ENCODE measurements at places on chromosomes 7 and 10.
A peak's percentile ranks its signal among the peaks of the same experiment; 100 is the strongest.

DNA sequence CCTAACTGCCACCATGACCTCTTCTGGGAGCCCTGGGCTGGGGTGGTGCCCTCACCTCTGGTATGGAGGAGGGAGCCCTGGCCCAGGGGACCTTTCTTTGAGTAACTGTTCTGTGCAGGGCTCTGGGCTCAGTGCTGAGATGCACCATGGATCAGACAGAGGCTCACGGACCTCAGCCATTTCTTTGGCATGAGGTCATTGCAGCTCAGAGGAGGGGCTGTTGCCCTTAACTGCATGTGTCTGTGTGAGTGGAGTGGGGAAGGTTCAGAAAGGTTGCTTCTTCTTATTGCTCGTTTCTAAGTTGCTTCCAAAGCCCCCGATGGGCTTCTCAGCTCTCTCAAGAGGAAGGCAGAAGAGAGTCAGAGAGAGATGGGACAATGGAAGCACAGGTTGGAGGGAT is 233.9 kb downstream of the RPS24 start:
- DNase-seq = no peak

DNA sequence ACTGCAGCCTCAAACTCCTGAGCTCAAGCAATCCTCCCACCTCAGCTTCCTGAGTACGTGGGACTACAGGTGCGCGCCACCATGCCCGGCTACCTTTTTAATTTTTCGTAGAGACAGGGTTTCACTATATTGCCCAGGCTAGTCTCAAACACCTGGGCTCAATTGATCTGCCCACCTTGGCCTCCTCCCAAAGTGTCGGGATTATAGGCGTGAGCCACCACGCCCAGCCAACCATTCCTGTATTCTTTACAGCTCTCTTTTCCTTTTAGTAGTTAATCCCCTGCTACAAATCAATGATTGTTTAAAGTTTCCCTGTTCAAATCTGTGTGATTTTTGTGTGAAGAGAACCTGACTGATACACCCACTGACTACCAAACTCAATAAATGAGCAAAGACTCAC is 75.4 kb upstream of the SVIL start:
- DNase-seq = no peak

- no peak for DNase-seq
These were observed 1.2 kb upstream of the TMEM243 start for GRCh38 chr7:87220734-87221215.

- no peak for DNase-seq
These were observed 5.8 kb upstream of the SLC13A4 start for GRCh38 chr7:135733603-135734342.

DNA sequence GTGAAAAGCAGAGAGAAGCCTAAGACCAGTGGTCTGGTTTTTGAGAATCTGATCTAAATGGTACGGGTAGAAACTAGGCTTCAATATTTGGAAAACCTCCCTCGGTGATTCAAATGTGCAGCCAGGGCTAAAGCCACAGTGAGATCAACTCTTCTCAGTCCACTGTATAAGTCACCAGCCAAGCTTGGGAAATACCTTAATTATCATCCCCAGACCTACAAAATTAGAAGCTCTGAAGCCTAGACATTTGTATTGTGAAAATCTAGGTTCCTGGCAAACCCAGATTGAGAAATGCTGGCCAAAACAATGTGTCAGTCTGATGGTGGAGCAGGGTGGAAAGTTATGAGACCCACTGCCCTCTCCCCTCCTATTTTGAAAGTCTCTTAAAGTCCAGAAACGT is 131.7 kb downstream of the DGKI start:
- no peak for DNase-seq

DNA sequence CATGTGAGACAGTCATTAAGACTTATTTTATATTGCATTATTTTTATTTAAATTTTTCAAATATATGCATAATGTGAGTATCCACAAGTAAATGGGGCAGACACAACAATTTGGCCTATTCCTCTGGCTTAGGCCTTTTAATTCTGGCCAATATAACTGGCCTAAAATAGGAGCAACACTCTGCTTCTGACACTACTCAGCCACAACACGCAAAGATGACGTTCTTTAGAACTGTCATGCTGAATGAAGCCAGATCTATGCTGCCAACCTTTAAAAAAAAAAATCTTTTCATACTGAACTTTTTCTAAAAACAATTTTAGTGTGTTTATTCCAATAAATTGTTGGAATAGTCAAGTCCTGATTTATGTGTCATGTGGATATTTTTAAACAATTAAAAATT is 355.0 kb upstream of the BMPER start:
- DNase-seq = no peak

DNA sequence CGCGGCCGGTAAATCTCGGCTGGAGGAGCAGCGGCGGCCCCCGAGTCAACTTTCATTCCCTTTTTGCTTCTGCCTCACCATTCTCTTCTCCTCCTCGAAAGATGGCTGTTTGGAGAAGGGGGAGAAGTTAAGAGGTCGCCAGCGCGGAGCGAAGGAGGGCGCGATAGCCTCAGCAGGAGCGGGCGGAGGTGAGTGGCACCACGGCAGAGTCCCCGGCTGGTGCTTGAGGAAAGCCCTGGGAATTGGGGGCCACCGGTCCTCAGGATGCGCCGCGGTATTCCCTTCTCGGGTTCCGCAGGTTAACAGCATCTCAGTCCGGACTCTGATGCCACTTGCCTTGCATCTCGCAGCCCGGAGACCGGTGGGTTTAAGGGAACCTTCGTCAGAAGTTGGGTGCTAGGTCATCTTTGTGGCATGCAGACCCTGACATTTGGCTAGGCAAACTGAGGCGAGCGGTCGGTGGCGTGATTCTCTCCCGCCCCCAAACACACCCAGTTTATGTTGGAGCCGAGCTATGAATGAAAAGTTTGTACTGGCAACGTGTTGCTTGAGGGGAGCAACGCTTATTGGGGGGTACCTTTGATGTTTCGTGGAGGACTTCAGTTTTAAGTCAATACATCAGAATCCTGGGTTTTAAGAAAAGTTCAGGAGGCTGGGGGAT is 59.5 kb upstream of the PRPS1L1 start:
- no peak for DNase-seq

DNA sequence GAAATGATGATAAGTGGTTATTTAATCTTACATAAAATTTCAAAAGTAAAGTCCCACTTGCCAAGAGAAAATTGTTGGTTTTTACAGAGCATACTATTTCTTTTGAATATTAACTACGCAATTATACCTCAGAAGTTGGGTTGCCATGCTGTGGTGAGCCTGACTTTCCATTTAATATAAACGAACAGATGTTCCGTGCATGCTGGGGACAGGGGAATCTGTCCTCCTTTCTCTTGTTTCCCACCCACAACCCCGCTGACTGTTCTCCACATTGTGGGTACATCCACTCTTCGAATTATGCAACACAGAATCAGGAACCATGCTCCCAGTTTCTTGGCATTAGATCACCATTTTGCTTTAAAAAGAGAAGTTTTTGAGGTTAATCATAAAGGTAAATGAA is 29.2 kb upstream of the RTKN2 start:
- no peak for DNase-seq

GRCh38 chr7:45054442-45054841 is 34.3 kb downstream of the NACAD start:
- no peak for DNase-seq

DNA sequence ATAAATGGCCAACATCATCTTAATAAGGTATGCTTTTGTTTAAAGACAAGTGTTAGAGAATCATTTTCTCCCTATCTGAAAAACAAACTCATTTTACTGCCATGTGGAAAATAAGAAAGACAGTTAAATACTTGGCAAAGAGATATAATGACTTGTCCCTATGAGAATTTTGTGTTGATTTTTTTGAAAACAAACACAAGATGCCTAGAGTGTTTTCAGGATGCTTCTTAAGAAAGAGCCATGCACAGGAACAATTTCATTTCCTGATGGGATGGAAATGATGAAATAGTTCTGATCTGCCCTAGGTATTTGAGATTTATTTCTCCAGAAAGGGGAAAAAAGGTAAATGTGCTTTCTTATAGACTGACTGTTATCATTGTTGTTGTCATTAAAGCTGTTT is 237.5 kb upstream of the GNAI1 start:
- DNase-seq = peak; percentile 9

DNA sequence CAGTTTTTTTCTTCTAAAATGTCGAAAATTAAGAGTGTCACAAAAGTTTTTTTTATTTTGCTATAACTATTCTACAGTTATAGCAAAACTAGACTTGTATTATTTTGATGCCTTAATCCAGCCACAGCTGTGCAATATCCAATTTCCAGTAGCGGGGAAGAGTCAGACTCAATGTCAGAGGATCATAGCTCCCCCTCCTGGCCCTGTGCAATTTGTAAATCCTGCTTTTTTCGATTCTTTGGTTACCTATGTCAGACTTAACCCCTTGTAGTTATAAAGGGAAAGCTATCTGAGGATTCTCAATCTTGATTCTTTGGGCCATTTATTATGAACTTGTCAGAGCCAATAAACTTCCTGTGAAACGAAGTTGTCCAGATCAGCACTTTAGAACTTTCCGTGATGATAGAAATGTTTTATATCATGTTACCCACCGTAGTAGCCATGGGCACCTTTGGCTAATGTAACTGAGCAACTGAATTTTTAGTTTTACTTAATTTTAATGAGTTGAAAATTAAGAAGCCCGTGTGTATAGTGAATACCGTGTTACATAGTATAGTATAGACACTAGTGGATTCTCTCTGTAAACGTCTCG is 87.7 kb upstream of the PRKCQ start:
- no peak for DNase-seq

GRCh38 chr10:46282842-46283574 is 3.8 kb upstream of the ANTXRL start:
- peak; percentile 21 for DNase-seq

DNA sequence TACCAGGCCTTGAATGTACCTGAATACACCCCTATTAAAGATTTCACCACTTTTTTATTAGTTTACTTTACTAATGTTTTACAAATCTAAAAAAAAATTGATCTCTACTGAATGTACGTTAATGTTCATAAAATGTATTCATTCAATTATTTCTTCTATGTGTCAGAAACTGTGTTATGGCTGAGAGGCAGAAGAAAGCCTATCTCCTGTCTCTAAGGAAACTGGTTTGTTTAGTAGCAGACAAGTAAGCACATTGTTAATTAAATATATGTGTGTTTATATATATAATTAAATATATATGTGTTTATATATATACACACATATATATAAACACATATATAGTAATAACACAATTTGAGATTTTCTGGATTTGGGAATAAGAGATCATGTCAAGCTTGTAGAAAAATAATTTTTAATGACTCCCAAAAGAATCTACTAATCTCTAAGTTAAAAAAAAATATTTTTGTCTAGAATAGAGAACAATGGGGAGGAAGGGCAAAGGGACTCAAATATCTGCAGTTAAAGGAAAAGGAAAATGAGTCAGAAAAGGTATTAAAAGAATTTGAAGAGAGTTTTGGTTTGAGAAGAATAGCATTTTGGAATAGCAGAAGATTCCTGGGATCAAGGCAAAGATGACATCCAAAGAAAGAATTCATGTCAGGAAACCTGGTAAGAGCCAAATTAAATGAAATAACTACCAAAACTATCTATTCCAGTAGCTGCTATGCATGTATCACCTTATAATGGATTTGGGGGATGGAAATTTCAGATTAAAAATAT is 92.1 kb downstream of the CH25H start:
- DNase-seq = no peak

- DNase-seq = no peak
These were observed 511.4 kb downstream of the XPNPEP1 start for GRCh38 chr10:109411917-109412316.

GRCh38 chr7:26560526-26561256 is 269.0 kb downstream of the SNX10 start:
- DNase-seq = no peak

DNA sequence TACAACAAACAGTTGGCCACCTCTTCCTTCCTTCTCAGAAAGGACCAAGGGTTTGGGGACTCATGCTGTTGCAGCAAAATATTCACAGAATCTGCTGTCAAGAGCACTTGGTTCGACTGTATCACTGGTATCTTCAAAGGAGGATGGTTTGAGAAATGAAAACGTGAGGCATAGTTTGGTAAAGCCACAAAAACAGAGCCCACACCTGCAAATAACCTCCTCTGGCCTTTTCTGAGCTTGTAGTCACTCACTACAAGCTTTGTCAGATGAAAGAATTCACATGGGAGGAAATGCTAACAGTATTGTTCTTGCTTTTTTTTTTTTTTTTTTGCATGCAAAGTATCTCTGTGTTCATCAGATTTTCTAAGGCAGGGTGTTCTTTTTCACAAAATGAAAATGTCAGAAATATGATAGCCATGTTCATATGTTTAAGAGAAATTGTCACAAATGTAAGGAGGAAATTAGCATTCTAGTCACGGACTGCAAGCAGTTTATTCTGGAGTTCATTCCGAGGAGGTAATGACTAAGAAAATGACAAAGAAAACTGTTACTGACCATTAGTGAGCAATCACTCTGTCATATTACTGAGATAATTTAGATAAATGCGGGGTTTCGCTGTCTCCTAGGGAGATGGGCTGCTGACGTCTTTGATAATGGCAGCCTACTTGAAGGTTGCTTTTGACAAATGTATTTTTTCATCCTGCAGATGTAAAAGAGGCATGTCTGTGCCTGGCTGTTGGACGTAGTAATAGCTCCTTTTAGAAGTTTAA is 117.8 kb upstream of the MYO3A start:
- no peak for DNase-seq

DNA sequence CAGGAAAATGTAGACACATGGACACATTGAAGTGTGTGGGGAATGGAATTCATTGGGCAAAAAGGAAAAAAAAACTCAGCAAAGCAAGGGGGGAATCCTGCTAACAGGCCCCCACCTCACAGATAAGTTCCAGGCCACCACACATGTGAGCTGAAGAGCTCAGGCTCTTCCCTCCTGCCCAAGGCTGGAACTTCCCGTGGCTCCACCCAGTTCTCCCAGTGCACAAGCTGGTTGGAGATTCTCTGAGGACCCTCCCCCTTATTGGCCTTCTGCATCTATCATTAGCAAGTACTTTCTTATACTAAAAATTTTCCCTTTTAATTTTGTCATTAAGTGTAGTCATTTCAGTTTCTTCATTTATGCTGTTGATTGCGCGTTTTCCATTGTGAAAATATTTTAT is 190.8 kb downstream of the CCSER2 start:
- no peak for DNase-seq

- no peak for DNase-seq
These were observed at the start of gene JCAD for GRCh38 chr10:30059209-30060107. Gene JCAD (minus strand): TSS chr10:30059586. CDS start chr10:30047812, 11,774 bp downstream.

DNA sequence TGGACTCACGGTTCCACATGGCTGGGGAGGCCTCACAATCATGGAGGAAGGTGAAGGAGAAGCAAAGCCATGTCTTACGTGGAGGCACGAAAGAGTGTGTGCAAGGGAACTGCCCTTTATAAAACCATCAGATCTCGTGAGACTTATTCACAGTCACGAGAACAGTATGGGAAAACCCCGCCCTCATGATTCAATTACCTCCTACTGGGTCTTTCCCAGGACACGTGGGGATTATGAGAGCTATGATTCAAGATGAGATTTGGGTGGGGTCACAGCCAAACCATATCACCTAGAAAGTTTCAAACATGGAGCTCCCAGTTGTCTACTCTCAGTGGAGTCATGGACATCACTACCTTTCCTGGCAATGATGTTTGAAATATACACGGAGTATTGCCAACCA is 49.6 kb downstream of the CYCS start:
- no peak for DNase-seq

- no peak for DNase-seq
These were observed 163.1 kb downstream of the CAMK1D start for GRCh38 chr10:12512332-12513002.

Measured in GM04503 (cell line).